NCI-H1694 treated with DMSO at 0.1 percent for 48 hours (cell line): ENCODE measurements at places on chromosomes 5 and 9.

- DNase-seq: no peak
Observed at GRCh38 chr9:134494905-134495304, 146.7 kb upstream of the COL5A1 start.

GRCh38 chr9:95127249-95128176 lies 190.0 kb downstream of the FANCC start:
- no peak for DNase-seq

DNA sequence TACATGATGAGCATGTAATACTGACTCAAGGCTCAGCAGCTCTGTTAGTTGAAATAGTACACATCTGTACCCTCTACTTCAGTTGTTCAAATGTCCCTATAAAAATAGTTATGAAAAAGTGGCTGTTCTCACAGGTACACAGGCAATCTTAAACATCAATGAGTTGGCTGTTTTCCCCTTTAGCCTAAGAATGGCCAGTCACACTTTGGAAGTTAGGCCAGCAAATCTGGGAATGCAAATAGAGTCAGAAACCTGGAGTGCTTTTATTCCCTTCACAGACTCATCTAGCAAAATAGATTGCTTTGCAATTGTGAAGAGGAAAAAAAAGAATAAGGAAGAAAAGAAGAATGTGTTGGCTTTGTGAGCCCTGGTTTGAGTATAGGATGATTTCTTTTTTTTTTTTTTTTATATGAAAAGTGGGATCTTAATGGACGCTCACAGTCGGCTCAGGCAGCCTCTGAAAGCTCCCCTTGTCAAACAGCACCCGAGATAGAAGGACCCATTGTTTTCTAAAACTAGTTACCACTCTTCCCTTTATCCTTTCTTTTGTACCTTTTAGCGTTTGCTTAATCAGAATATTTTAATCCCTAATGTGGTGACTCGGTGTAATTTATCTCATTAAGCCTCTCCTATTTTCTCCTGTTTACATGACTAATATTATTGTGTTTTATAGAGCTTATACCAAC lies 27.9 kb upstream of the TLE1 start:
- DNase-seq: no peak

DNA sequence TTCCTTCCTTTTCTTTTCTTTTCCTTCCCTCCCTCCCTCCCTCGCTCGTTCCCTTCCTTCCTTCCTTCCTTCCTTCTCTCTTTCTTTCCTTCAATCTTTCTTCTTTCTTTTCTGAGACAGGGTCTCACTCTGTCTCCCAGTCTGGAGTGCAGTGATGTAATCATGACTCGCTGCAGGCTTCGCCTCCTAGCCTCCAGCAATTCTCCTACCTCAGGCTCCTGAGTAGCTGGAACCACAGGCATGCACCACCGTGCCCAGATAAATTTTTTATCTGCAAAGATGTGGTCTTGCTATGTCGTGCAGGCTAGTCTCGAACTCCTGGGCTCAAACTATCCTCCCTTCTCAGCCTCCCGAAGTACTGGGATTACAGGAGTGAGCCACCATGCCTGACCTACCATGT lies 81.4 kb downstream of the SPATA31C2 start:
- no peak for DNase-seq

DNA sequence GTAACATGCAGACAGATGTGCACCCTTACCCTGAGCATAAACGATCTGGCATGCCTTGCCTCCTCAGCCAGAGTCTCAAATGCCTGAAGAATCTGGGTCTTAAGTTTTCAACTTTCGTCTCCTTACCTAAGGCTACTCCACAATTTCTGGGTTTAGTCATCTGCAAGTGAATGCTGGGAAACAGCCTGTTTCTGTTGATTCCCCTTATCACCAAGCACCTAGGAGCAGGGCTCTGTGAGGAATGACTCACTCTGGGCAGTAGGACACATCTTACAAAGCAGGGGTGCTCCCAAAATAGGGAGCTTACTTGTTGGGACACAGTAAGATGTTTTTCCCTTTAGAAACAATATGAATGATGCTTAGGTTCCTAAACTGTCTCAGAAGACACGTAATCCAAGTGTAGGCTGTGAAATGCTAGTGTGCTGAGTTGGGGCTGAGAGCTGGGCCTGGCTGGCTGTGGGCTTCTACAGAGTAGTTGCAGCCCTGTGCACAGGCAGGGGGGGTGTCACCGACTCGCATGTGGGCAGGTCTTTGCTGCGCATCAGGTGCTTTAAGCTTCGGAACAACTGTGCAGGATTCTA lies 58.0 kb downstream of the DAP start:
- no peak for DNase-seq
